D721Med (cell line): ENCODE measurements at places on chromosomes 12 and 14.

GRCh38 chr12:100755186-100755585, 39.4 kb upstream of the ANO4 start:
- DNase-seq: no peak

DNA sequence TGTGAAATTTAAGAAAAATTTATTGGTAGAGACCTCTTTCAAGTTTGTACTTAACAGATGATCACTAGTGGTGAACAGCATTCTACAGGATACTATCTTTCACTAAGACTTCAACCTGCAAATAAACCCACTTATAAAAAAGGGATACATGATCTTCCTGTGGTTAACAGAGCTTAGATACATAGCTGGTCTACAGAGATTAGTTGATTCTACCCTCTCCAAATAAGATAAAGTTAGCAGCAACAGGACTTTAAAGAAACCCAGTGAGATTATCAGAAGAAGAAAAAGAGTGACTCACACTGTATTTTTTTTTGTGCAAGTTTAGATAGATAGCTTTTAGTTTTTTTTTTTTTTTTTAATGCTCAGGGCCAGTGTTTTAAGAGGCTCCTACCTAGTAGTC, 34.5 kb downstream of the USP44 start:
- DNase-seq: no peak

- no peak for DNase-seq
These were observed 9.1 kb upstream of the TDG start for GRCh38 chr12:103956509-103957027.

DNA sequence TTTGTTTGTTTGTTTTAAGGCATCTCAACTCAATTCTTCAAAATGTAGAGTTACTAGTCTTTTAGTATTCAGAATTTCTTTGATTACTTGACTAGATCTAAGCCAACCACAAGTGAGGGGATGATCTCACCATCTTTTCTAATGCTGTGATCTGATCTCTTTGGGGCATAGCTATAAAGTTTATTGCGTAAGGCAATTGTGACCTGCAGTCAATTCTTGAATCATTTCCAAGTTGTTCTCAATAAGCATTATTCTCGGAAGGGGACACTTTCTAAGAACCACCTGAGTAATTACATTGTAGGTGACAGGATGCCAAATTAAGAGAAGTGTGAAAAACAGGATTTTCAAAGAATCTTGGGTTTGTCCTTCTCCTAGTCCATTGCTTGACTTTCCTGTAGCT, 13.1 kb downstream of the DACT1 start:
- DNase-seq: no peak

GRCh38 chr12:51547606-51548005, 43.4 kb upstream of the SCN8A start:
- no peak for DNase-seq

DNA sequence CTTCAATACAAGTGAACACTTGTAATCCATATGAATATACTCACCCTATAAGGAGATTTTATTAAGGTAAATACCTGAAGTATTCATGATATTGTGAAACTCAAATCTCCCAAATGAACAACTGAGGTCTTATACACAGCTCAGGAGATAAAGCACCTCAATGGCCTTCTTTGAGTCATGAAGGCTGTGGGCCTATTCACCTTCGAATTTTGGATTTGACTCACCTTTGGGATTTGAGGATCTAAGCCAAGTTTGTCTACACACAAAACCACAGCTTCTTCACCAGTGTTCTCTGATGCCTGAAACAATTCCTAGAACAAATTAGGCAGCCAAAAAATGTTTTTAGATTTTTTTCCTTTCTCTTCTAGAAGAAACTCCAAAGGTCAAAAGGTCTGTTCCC, 194.1 kb downstream of the NUAK1 start:
- no peak for DNase-seq

DNA sequence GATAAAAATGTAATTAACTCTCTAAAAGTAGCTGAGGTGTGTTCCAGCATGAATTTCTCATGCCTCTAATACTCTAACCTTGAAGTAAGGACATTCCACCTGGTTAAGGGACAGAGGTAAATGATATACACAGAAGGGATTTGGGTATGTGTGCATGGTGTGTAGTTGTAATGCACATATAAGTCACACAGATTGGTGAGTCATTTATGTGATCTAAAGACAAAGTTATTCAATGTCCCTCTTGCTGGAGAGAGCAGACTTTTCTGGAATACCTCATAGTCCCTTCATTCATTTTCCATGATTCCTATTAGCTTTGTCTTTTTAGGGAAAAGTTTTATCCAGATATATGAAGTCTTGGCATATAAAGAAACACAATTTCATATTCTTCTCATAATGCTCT, 234.9 kb downstream of the SNAPC1 start:
- no peak for DNase-seq

DNA sequence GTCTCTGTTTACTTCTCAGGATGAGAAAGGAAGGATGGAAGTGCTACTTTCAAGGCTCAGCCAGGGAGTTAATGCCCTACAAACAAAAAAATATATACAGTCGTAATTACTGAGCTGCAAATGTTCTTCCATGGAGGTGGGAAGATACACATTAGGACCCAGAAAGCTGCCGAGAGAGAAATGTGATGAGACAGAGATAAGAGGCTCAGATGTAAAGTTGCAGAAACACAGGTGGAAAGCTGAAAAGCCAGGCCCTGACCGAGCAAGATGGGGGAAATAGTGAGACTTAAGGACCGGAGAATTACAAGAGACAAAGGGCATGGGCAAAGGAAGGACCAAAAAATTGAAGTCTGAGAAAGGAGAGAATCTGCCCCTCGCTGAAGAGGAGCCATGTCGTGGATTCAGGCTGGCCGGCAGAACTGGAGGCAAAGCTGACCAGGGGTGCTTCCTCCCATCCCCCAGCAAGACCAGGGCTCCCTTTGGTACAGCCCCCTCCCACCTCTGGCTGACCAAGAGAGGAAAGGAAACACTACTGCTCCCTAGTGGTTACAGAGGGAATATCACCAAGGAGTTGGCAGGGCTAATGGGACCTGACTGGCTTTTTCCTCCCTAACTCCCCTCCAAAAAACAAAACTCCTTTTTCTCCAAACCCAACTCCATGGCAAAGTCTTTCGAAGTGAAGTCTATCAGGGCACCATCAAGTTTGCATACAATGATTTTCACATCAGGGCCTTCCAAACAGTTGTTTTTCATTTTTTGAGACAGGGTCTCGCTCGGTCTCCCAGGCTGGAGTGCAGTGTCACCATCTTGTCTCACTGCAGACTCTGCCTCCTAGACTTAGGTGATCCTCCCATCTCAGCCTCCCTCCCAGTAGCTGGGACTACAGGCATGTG, 12.1 kb downstream of the ZFHX2 start:
- peak; percentile 65 for DNase-seq

DNA sequence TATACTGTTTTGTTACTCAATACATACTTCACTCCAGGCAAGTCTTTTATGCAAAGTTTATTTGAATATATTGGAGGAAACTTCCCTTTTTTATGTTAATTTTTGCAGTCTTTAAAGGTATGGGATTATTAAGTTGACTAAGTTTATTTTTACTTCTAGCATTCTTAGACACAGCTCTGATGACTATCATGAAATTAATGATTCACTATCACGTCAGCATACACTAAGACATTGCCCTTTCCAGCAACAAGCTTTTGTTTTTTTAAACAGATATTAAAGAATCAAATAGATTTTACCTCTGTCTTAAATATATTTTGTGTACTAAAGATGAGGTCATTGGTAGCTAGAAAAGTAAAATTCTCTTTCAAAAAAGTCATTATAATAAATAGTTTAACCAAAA, 52.1 kb downstream of the DERA start:
- DNase-seq: no peak

GRCh38 chr14:91299121-91300115, 54.9 kb upstream of the GPR68 start:
- DNase-seq: no peak

DNA sequence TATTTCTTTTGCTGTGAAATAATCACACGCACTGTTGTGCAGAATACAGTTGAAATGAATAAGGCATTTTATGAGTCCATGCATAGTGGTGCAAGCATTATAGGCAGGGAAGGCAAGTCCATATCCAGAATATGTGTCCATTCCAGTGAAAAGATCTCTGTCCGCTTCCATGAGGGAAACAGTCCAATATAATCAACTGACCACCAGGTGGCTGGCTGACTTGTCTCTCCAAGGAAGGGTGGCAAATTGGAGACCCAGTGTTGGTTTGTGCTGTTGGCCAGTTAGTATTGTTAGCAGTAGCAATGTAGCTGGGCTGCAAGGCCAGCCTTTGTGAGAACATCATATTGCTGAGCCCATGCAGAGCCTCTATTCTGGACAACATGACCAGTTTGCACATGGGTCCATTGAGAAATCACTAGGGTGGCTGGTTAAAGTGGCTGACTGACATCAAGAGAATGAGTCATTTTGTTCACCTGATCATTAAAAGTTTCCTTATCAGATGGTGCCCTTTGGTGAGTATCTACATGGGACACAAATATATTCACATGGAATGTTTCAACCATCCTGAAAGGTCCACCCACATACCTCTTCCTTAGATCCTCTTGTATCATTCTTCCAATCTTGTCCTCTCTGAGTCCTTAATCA, 17.3 kb upstream of the YAF2 start:
- no peak for DNase-seq

- DNase-seq: no peak
These were observed 12.3 kb downstream of the TMEM117 start for GRCh38 chr12:43848226-43848507.

GRCh38 chr14:59484639-59485175, 390 bp downstream of the JKAMP start:
- DNase-seq: no peak

DNA sequence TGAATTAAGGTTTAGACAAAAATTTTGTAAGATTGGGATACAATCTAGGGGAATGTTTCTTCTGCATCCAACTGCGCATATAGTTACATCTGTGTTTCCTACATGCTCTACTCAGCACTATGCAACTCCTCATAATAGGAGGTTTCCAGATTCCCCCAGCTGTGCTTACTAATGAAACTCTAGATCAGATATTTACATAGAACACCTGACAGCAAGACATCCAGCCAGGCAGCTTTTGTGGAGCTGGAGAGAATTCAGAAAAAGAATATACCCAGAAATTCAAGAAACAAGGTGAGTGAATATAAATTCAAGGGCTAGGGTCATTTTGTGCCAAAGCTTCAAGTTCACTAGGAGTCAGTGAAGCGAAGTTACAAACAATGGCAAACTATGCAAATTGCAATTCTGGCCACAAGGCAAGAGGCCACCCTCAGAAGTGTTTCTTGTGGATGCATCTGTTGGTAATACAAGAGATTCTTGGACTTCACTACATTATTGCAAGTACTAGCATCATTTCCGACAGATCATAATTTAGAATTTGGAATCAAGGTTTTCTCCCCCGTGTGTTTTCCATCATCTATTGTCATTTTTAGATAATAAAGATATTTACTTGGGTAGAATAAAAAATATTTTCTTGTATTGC, 341.2 kb upstream of the NAV3 start:
- no peak for DNase-seq
